KBM-7 (cell line): ENCODE measurements at places on chromosomes 11 and 22.

DNA sequence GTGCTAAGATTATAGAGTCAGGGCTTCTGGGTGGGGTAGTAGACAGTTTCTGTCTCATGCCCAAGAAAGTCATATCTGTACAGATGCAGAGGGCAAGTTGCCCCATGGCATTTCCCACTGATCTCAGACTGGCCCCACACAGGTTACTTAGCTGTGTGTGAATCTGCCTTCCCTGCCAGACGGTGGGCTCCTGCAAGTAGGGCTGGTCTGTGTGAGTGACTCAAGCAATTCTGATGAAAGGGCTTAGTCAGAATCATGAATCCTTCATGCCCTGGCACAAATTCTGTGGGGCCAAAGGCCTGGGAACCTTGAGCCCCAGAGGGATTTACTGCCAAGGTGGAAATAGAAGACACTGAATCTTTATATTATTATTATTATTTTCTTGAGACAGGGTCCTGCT, 30.4 kb downstream of the USH1C start:
- DNase-seq: no peak

GRCh38 chr11:66676282-66676919, 1.3 kb downstream of the RBM4B start:
- peak; percentile 43 for DNase-seq

DNA sequence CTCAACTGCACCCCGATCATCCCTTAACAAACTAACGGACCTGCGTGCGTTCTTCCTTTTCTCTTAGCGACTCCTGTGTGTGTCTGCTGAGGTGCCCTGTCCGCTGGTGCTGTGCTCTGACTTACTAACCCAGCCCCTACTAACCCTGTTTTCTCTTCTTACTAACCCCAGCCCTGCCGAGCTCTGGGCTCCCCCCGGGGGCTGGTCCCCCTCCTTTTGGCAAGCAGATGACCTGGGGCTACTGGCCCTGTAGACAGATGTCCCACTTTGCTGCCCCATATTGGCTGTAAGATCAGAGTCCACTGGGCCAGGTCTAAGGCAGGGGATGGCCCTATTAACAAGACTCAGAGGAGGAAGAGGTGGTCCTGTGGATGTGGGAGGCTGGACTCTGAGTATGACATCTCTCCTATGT, 14.7 kb downstream of the MIAT start:
- no peak for DNase-seq

DNA sequence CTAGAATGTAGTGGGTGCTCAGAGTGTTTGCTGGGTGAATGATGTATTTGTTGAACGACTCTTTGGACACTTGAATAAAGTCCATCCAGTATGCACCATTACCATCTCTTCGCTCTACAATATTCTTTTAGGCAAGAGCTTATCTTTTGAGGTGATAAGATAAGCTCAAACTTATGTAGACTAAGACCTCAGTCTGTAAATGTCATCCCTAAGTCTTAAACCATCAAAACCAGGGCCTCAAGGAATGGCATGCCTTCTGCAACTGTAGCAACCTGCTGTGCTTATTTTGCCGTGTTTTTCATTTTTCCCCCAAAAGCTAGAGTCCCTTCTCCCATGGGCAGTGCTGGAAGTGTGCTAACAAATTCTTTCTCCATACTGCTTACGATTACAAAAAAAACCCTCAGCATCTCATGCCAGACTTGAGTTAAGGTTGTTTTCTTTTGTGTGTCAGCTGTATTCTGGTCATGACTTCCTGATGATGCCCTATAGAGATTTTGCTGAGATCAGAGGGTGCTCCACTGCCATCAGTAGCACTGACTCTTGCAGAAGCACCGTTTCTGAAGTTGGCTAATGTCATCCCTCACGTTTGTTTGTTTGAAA, 27.8 kb downstream of the LIMK2 start:
- no peak for DNase-seq

- DNase-seq: no peak
These were observed 4.1 kb downstream of the INPP5J start for GRCh38 chr22:31126869-31127175.

- no peak for DNase-seq
These were observed 77.8 kb downstream of the GRIK4 start for GRCh38 chr11:120589376-120589775.

DNA sequence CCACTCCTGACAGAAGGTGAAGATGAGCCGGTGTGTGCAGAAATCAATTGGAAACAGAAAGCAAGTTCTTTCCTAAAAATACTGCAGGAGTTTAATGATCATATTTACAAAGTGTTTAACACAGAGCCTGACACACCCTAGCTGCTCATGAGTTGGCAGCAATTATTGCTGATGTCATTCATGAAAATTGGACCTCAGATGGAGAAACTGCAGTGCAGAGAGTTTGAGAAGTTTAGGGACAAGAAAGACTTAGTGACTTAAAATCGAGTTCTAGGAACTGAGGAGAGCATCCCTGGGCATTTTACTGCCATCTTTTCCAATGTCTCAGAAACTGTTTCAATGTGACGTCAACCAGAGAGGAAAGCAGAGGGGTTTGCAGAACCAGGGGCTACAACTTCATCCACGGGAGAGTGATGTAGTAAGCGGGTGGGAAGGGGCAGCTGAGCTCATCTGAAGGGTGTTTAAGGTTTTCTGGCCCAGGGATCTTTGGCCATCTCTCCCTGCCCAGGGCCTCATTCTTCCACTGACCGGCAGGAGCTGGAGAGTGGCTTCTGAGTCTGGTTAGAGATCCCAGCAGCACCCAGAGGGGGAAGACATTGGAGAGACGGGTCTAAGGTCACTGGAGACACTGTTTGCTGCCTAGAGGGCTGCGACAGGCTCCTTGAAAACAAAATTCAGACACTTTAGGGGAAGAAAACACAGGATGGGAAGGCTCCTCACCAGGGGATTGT, 21.1 kb upstream of the IGLL5 start:
- no peak for DNase-seq

DNA sequence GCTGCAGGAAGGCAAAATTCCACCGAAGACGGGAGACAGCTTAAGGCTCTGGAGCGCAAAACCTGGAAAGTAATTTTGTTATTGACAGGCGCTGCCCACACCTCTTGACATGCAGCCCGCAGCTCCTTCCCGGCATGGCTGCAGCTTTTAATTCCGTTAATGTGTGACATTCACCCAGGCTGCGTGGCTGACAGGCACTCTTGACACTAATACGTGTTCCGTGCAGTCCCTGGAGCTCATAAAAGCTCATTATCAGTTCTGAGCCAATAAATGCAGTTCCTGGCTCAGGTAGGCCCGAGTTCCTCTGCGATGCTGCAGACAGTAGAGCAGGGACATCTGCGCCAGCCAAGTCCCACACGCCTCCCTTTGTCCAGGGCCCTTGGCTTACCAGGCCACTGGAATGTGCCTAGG, 34.8 kb downstream of the TSPAN18 start:
- no peak for DNase-seq

DNA sequence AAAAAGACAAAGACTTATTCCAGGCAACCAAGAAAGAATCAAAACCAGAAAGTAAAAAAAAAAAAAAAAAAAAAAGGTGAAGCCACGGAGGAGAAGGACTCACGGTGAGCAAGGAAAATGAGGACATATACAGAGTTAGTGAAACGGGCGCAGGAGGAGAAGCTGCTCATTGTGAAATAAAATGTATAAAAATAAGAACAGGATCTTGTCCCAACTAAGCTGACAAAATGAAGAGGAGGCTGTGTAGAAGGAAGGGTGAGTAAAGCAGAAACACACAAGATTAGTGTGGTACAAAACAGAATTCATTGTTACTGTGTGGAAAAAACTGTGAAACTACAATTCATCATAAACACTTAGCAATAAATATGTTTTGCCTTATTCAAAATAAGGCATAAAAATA, 7.6 kb downstream of the IL17REL start:
- no peak for DNase-seq

DNA sequence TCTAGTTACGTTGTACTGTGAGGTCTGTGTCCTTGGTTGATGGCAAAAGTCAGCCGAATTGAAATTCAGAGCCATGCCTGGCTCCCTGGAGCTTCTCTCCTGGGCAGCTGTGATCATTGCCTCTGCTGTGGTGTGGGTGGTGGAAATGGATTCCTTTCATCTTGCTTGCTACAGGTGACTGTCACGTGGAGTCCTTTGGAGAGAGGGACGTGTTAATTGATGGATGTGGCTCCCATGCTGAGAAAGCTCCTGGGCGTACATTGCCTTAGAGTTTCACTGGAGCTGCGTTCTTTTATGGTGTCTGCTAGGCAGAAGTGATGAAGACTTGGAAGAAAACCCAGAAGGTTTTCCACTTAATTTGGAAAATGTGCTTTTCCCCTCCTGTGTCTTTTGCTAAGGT, 41.9 kb upstream of the PPP6R3 start:
- no peak for DNase-seq

- no peak for DNase-seq
These were observed 37.8 kb downstream of the SCGB1A1 start for GRCh38 chr11:62456630-62457029.

GRCh38 chr22:38355275-38355674, 38.0 kb upstream of the CSNK1E start:
- DNase-seq: no peak

- DNase-seq: no peak
These were observed 54.7 kb downstream of the MICAL3 start for GRCh38 chr22:17969701-17970113.

- DNase-seq: no peak
These were observed 1.7 kb upstream of the RHOD start for GRCh38 chr11:67054836-67055523.

GRCh38 chr11:93861808-93862207, 11.4 kb upstream of the VSTM5 start:
- no peak for DNase-seq

- no peak for DNase-seq
These were observed 8.0 kb upstream of the COMT start for GRCh38 chr22:19933341-19934241.
